ENCODE measurements at places on chromosomes 12 and 14.
A peak's percentile ranks its signal among the peaks of the same experiment; 100 is the strongest.

- DNase-seq, result no peak
Observed at GRCh38 chr12:52024845-52025230, 18.1 kb downstream of the TAMALIN start.

DNA sequence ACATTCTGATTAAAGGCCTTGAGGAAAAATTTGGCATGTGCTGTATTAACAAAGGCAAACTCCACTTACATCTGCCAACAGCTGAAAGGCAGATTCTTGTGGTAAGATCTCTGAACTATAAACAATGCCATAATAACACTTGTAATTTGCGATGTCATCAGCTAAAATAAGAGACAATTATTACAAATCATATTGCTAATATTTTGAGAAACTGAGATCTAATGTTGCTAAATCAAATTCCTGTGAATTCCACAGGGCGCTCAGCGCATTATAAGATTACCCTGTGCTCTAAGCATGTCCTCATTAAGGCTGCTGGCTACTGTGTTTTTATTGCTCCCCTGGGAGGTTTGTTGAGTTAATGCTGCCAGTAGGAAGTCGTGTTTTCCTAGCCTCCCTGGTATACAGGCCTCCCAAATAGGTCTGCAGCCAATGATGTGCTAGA is 244.8 kb downstream of the DACT1 start:
- no peak for DNase-seq

DNA sequence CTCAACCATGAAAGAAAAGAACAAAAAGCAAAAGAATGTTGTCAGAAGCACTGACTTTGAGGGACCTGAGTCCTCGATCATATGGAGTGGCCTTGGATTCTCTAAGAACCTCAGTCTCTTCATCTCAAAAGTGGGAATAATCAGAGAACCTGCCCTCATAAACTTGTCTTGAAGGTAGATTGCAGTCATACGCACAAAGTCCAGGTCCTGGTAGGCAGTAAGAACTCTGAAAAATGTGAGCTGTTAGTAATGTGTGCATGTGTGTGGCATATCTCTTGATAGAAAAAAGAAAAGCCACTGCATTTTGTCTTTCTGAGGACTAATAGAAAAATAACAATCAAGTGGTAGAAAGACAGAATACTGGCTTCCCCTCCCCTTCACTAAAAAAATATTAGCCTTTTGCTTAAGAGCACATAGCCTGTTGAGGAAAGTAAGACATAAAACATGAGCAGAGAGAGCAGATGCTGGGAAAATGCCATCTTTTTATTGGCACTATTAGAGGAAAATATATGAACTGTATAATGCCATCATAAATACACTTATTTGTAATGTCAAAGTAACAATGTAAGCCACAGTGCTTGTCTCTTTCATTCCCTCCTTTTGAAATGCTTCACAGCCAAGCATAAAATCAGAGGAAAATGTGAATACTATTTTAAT is 205.1 kb upstream of the TBX3 start:
- no peak for DNase-seq

- DNase-seq, result no peak
Observed at GRCh38 chr12:47707355-47707754, 1.5 kb upstream of the RPAP3 start.

DNA sequence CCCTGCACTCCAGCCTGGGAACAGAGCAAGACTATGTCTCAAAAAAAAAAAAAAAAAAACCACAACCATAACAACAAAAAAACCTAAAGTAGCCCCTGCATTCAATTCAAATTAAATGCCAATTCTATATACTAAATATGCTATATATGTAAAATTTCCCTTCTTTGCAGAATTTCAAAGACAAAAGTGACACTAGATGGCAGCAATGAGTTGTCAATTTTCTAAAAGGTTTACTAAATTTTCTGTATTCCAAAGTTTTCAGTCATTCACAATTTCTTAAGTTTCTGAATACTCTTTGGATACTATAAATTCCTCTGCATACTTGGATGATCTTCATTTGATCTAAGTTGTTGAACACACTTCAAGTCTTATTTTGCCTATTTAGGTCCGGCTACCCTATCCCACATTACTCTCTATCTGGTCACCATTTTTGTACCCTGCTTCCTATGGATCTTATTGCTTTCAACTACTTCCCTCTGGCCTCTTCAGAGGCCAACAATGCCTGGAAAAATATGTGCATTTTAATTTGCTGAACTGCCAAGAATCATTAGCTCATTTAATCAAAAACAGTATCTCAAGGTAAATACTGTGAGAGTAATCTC is 27.9 kb downstream of the HNRNPC start:
- DNase-seq, result no peak

DNA sequence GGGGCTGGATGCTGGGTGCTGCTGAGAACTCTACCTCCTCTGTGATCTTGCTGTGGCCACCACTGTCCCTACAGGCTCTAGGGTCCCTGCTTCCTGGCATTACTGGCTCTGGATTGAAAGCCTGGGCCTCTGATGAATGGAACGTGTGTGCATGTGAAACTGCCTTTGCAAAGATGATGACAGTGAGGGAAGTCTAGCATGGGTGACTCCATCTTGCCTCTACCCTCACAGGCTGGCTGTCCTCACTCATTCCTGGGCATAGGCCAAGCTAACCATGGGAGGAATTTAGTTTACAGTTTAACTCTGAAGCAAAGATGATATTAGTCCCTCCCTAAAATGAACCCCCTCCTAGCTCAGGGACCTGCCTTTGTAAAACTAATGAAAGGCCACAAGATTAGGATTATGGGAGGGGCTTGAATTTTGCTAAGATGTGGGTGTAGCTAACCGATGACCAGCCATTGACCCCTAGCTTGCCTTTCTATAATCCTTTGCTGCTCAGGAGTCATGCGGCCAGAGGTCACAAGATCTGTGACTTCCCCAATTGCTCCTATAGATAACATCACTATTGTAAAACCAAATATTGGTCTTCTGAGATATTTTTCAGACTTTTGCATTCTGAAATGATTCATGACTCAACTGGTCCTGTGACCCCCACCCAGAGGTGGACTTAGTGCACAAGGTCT is 2.2 kb upstream of the C1S start:
- DNase-seq, result no peak

DNA sequence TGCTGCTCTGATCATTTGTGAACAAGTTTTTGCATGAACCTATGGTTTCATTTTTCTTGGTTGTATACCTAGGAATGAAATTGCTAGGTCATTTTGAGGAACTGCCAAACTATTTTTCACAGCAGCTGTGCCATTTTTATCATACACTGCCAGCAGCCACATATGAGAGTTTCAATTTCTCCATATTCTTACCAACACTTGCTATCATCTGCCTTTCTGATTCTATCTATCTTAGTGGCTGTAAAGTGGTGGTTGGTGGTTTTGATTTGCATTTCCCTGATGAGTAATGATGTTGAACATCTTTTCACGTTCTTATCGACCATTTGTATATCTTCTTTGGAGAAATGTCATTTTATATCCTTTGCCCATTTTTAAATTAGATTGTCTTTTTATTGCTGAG is 146.1 kb downstream of the C12orf75 start:
- DNase-seq, result no peak

DNA sequence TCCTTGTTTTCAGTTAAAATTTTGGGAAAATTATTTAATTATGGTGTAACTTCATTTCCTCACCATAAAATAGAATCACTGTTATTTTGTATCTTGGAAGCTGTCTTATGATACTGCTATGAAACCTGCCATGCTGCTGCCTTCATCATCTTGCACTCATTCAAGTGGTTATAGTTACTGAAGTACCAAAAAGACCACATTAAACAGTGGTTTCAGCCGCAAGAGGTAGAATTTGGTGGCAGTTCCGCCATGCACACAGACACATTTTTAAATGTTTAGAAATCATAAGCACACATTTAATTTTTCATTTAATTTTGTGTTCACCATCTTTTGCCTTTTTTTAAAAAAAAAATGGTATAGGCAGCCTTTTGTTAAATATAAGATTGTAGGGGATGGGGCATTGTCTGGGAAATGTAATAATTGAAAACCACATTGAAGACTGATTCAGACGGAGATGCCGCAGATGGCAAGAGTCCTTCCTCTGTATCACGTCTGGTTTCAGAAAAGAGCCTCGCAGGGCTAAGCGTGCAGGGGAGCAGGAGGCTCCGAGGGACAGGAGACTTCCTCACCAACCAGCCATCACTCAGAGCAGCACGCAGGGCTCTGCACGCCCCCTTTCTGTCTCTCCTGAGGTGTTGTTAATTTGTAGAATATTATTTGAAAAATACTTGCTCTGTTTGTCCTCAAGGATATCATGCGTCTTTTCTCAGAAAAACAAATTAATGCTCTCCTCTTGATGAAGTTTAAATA is 115.2 kb upstream of the PELI2 start:
- no peak for DNase-seq

DNA sequence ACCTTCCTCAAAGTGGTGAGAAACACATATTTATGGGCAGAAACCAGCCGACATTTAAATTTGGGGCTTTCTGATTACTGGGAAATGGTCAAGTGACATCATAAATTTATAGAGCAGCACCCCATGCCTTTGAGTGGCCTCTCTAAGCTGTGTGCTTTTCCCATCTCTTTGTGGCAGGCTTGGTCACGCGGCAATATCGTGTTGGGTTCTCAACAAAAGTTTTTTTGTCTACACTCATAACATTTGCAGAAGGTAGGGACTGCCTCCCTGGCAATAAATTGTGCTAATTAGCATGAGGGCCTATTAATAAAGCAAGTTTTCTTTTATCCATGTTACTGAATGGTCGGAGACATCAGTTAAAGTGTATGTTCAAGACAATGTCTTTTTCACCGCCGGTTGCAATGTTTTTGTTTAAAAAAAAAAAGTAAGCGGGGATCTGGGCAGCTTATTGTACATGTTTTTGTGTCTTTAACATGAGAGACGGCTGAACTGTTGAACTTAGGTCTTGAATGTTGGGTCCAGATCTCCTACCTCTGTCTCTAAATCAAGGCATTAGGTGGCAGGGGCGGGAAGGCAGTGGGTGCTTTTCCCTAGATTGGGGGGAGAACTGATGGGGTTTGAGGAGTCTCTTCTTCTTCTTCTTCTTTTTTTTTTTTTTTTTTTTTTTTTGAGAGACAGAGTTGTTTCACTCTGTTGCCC is 193.3 kb downstream of the PHETA1 start:
- DNase-seq, result no peak

GRCh38 chr14:91862417-91862816 is 4.9 kb downstream of the TC2N start:
- no peak for DNase-seq

GRCh38 chr12:23770202-23770938 is 179.1 kb downstream of the SOX5 start:
- no peak for DNase-seq

DNA sequence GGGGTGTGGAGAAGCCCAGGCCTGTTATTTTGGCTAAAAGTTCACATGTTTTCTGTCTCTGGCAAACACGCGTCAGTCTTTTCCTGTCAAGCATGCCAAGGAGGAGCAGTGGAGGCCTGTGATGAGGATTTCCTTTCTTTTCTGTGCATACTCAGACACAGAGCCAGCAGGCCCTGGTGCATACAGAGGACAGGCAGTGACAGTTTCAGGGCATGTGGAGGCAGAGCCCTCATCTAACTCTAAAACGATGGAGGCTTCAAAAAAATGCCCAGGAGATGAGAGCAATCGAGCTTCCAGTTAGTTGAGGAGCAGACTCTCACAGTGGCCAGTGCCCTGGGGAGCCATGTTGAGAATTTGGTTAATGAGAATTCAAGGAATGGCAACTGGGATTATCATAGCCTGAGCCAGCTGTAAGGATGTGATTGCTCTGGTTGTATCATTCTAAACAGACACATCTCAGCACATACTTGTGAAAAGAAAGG is 66.5 kb downstream of the TRAFD1 start:
- DNase-seq, result no peak

DNA sequence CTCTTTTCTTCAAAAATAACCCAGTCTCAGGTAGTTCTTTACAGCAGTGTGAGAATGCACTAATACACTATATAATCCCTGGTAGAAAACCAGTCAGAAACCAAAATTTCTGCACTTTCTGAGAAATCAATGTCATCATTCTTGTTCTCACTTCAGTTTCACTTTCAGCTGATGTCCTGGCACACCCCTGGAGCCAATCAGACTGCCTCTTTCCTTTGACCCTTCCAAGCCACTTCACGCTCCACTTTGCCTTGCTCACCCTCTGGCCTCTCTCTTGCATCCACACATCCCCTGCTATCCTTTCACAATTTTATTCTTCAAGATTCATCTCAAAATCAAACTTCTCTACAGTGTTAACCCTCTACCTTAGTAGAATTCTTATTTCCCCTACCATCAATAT is 181.1 kb downstream of the ASCL1 start:
- no peak for DNase-seq

GRCh38 chr12:117388951-117389446 is 27.6 kb upstream of the NOS1 start:
- no peak for DNase-seq

DNA sequence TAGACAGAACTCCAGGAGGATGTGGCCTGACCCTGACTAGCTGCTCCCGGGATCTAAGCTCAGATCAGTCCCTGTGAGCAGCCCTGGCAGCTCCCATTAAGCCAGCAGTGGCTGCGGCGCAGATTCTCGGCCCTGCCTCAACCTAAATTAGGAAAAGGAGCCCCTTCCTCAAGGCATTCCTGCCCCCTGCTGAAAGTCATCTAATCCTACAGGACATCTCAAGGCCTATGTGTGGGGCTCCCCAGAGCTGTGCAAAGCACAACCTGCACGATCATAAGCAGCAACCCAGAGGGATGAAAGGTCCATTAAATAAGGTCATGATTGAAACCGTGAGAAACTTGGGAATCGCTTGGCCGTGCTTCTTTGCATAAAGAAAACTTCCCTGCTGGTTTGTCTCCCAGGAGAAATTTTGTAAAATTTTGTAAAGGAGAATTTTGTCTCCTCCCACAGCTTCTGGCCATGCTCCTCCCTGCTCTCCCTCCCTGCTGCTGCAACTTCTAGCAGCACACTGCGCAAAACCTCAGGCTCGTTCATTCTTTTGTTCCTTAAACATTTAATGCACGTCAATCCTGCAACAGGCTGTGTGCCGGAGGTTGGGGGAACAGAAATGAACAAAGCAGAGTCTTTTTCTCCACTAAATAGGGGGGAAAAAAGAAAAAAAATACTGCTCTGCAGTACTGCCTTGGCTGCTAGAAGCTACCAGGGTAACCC is 96.6 kb upstream of the SLC35F4 start:
- peak; percentile 52 for DNase-seq

DNA sequence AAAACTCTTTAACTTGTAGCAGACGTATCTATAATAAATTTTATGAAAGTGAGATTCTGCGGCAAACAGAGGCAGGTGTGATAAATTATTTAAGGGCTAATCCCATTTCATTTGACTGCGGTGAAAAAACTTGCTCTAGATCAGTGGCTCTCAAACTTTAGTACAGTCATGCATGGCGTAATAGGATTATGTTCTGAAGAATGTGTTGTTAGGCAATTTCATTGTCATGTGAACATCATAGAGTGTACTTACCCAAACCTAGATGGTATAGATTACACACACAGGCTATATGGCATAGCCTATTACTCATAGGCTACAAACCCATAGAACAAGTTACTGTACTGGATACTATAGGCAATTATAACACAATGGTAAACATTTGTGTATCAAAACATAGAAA is 83.7 kb downstream of the HEATR5A start:
- no peak for DNase-seq

DNA sequence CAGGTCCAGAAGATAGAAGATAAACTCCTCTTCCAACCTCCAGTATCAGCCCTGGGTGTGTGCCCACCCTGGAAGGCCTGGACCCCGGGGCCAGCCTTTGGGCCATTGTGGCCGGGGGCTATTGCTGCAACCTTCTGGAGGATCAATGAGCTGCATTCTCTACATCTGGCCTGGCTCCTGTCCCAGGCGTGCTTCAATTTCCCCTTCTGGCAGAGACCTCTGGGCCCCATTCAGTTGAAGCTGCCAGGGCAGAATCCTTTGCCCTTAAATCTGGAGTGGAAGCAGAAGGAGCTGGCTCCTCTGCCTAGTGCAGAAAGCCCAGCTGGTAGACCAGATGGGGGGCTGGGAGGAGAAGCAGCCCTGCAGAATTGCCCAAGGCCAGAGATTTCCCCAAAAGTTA is 10.0 kb downstream of the NYNRIN start:
- DNase-seq, result no peak
